CD14-positive monocyte (primary cell): ENCODE measurements at places on chromosomes 16 and 17.

GRCh38 chr16:86663685-86664521 is 85.6 kb downstream of the FOXL1 start:
- H3K27ac ChIP-seq, result no peak overlapping the region
- no peaks in the 10 kb centered on the region for H3K4me1 ChIP-seq
- H3K36me3 ChIP-seq, result no peaks in the 10 kb centered on the region
- no peak for DNase-seq

- H3K4me1 ChIP-seq, result no peaks in the 10 kb centered on the region
- no peaks in the 10 kb centered on the region for H3K27me3 ChIP-seq
- H3K27ac ChIP-seq, result no peak overlapping the region
- H3K36me3 ChIP-seq, result no peaks in the 10 kb centered on the region
- no peak for DNase-seq
These were observed 12.8 kb upstream of the WFIKKN2 start for GRCh38 chr17:50822550-50822949.

DNA sequence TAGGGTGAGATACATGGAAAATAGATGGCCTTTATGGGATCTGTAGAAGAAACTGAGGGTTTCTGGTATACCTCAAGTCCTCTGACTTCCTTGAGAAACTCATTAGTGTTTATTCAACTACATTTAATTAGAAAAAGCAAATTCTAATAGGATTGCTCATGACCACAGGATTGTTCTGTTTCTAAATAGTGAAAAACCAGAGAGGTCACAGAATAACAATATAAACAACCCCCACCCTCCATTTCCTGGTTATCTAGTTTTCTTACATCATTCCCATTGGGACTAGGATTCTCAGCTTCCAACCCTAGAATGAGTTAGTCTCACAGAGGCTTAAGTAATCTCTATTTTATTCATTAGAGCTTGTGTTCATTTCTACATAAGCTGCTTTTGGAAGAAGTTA is 30.0 kb downstream of the SF3B3 start:
- no peak overlapping the region for H3K27ac ChIP-seq
- no peak for DNase-seq
- H3K36me3 ChIP-seq, result peaks cover 99% of the 10 kb centered on the region
- H3K4me1 ChIP-seq, result no peaks in the 10 kb centered on the region
- H3K4me3 ChIP-seq, result no peak overlapping the region

GRCh38 chr16:15041271-15042004 is 14.4 kb downstream of the NTAN1 start:
- peak; percentile 10 for DNase-seq
- H3K4me1 ChIP-seq, result peaks cover 6% of the 10 kb centered on the region
- H3K4me3 ChIP-seq, result no peak overlapping the region
- peaks cover 60% of the 10 kb centered on the region for H3K36me3 ChIP-seq
- H3K27me3 ChIP-seq, result no peaks in the 10 kb centered on the region
- H3K27ac ChIP-seq, result peak overlapping the region; percentile 17

GRCh38 chr16:12896562-12896961 is 4.8 kb upstream of the SHISA9 start:
- H3K27ac ChIP-seq, result no peak overlapping the region
- no peak for DNase-seq
- peaks cover 36% of the 10 kb centered on the region for H3K27me3 ChIP-seq
